ENCODE measurements at places on chromosomes 7 and 10.

GRCh38 chr7:19069842-19070241 is 47.6 kb downstream of the TWIST1 start:
- no peak for DNase-seq

- no peak for DNase-seq
These were observed 125.2 kb downstream of the MAD1L1 start for GRCh38 chr7:2107386-2108070.

GRCh38 chr10:21519941-21520436 is 5.5 kb downstream of the SKIDA1 start:
- no peak for DNase-seq

- DNase-seq = no peak
These were observed 59.6 kb downstream of the PALD1 start for GRCh38 chr10:70538195-70538520.

GRCh38 chr10:125448596-125448995 is 234.4 kb downstream of the TEX36 start:
- no peak for DNase-seq

GRCh38 chr7:148291799-148292198 is 298.8 kb upstream of the C7orf33 start:
- DNase-seq = no peak

- no peak for DNase-seq
These were observed 37.5 kb upstream of the AGK start for GRCh38 chr7:141513720-141514119.

DNA sequence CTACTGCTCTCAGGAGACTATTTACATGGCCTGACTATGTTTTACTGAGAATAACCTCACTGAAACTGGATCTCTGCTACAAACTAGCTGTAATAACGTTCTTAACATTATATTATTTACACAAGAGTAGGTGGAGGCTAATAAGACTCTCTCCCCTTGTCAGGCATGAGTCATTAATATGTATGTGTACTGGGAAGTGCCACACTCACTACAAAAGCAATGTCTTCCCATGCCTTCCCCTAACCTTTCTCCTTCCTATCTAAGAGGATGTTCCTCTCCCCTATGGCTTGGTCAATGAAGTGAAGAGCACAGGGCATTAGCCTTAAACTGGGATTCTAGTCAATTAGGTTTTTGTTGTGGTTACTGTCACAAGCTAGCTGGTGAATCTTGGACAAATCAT is 147.9 kb downstream of the DGKB start:
- no peak for DNase-seq

DNA sequence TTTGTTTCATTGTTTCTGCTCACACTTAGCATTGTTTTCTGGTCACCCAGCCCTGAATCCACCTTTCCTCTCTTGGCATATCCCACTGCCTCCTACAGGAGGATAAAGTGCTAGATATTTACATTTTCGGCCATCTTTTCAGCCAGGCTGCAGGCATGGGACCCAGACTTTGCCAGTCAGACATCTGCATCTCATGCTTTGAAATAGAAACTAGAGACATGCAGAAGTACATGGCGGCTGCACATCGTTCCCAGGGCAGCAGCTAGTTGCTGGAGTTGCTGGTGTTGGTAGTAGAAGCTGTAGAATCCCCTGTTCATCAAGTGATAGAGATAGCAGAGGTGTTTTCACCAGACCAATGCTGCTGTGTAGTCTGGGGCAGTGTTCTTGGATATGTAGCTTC is 18.7 kb downstream of the STAMBPL1 start:
- DNase-seq = no peak
